A549 treated with DMSO at 1 μM for 4 hours (cell line): ENCODE measurements at places on chromosomes 7 and 10. TPM values are rescaled to one million over a fixed set of nuclear protein-coding genes. Genes with fewer than 3 reads are reported as not detected.

Gene OR2A12
- not detected in 5 replicates for total RNA-seq

Gene BHLHA15
- total RNA-seq, result 0.44 to 0.66 TPM (median 0.56 TPM) in 5 replicates

Gene IDI2
- total RNA-seq, result 0.06 to 0.17 TPM in 2 of 5 replicates, not detected in the others

Gene LDB3
- total RNA-seq, result 0.02 to 0.08 TPM (median 0.06 TPM) in 5 replicates
